ENCODE measurements at places on chromosomes 5 and 9. TPM values are rescaled to one million over a fixed set of nuclear protein-coding genes. Genes with fewer than 3 reads are reported as not detected.

FREM1 gene
- 0.14 TPM for total RNA-seq

GARNL3 gene
- 6.3 TPM for total RNA-seq

TEK gene
- total RNA-seq: 7.6 TPM

HSPB3 gene
- 2.4 TPM for total RNA-seq
